Fibroblast of skin of abdomen (primary cell): ENCODE measurements at places on chromosomes 5 and 9.

DNA sequence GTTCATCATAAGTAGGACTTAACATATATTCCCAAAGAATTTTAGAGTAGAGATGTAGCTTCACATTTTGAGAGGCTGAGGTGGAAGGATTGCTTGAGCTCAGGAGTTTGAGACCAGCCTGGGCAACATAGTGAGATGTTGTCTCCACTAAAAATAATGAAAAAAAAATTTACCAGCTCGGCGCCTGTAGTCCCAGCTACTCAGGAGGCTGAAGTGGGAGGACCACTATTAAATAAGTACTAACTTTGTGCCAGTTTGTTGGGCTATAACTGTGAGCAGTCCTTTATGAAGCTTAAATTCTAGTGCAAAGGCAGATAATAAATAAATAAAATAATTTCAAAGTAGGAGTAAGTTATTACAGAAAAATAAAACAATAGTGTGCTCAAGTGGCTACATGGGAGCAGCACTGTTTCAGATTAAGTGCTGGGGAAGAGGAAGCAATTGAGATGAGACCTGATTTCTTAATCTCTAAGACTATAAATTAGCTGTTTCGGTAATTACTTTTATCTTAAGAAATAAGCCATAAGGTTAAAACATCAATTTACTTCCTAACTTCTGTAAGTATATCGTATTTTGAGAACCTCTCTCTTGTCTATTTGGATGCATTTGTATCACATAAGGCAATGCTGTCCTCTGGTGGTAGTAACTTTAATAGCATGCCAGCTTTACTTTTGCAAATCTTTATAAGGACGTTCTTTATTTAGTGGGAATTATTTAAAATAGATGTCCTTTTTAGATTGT lies 98.9 kb downstream of the CSNK1G3 start:
- DNase-seq = peak; percentile 60

DNA sequence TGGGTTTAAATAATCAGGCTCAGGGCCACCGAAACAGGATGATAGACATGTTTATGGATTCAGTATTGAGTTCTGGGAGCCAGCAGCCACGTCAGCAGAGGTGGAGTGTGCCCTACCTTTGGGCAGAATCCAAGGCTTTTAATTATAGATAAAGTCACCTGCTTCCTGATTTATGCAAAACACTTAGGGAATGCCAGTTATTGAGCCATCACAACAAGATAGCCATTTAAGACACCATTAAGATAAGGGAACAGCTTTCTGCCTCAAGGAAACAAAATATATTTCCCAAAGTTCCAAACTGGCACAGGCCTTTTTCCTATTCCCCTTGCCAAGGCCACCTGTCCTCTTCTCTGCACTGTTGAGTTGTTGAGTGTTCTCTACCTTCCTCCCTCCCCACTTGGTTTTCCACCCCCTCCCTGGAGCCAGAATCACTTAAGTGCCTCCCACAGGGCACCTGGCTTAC lies 2.4 kb downstream of the CCL28 start:
- DNase-seq = no peak

DNA sequence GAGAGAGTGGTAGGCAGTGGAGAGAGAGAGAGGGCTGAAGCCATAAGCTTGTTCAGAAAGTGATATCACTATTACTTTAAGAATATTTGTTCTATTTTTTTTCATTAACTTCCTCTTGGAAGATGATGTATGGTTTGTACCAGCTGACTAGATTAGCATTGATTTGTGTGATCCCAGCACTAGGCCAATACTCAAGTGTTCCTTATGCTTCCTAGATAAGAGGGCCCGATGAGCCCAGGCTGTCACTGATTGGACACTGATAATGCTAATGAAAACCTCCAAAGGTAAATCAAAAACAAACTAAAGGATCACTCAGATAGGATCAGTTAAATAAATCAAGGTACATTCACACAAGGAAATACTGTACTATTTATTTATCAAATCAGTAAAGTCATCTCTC lies 52.7 kb upstream of the OTULINL start:
- DNase-seq = no peak

- no peak for DNase-seq
Measured at GRCh38 chr5:65508978-65509377, 27.3 kb upstream of the ADAMTS6 start.

DNA sequence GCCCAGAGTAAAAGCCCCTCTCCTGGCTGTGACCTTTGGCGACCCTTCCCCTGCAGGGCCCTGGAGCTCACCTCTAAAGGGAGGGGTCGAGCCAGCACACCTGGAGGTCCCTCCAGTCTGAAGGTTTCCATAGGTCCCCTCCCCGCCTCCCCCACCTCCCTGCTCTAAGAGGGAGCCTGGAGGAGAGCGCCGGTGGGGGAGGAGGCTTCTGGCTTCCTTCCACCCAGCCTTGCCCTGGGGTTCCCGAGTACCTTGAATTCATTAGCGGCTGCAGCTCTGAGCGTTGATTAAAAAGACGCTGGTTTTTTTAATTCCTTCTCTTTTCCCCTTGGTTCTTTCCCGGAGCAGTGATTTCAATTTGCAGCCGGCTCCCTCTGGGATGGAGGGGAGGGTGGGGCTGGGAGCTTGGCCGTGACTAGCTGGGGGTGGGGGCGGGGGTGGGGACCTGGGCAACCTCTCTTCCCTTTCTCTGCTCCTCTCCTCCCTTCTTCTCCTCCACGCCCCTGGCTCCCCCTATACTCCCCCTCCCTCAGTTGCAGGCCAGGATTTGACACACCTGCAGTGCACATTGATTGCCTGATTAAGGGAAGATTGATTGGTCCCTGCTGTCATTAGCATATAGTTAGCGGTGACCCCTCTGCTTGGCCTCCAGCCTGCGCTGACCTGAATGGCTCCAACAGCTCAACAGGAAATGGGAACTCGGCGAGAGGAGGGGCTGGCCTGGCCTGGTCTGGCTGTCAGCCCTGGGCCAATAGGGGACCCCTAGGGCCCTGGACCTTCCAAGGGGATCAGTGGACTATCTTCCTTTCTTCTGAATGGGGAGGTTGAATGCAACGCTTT lies 67.5 kb upstream of the RAPGEF1 start:
- no peak for DNase-seq

DNA sequence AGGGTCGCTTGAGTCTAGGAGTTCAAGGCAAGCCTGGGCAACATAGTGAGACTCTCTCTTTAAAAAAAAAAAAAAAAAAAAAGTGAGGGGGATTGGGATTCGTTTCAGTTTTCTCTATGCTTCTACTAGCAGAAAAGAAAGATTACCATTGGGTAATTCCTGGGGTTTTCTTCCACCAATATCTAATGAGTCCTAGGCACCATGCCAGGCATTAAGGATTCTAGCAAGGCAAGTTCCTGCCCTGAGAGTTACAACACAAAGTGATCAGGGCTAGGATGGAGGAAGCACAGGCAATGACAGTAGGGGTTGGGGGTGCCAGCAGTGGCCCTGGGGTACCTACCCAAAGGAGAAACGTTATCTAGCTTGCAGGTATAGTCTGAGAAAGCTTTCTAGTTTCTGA lies 90.8 kb downstream of the PCDH1 start:
- no peak for DNase-seq

GRCh38 chr5:3793162-3793561 lies 197.5 kb downstream of the IRX1 start:
- no peak for DNase-seq

- no peak for DNase-seq
Measured at GRCh38 chr5:67222243-67223025, 25.8 kb upstream of the CD180 start.

DNA sequence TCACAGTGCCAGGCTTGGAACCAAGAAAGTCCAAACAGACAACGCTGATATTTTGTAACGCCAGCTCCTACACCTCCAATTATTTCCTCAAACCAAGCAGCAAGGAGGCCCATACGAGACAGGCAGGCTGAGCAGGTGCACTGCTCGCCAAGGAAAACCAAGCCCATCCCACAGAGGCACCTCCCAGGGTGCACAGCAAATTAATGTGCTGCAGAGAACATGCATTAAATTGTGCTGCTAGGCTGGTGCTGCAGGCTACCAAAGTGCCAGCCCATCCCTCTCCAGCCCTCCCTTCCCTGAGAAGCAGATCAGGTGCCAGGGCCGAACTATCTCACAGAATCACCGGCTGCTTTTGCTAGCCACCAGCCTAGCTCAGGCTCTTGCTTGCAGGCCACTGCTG lies 137.8 kb downstream of the PAX5 start:
- no peak for DNase-seq

GRCh38 chr5:16863469-16863946 lies 72.6 kb downstream of the MYO10 start:
- DNase-seq = no peak

GRCh38 chr9:93132287-93132927 lies 1.6 kb downstream of the NINJ1 start:
- no peak for DNase-seq
